Stimulated activated CD4-positive, alpha-beta T cell treated with anti-CD3 and anti-CD28 coated beads, Interleukin-12 subunit alpha, Interleukin-12 subunit beta, amount 100 ng/mL, for 48 hours (primary cell): ENCODE measurements at places on chromosomes 7 and 10.

DNA sequence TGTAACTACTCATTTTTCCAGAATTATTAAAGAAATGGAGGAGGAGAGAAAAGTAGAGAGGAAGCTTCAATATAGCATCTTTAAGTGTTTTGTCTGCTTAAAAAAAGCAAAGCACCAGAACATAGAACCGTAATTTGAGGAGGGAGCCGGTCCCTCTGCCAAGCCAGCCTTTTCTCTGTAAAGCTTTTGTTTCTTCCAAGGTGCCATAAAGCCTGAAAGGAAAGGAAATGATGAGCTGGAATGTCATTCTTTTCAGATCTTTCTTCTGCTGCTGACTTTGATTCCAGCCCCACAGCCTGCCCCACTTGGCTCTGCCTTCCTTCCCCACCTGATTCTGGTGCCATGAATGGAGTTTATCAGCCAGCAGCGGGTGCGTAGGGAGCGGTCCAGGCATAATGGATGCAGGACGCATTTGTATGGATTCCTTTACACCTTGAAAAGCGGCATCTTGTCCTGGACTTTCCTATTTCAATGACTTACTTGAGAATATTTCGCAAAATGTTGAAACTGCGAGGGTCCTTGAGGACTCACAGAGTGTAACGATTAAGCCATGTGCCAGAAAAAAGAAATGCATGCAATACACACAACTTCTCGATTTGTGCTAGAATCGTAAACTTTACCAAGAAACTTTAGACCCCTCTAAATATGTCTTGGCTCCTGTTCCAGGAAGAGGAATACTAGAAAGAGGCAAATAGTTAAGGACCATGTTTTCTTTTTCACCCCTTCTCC lies 569.5 kb upstream of the MGMT start:
- no peak for DNase-seq

DNA sequence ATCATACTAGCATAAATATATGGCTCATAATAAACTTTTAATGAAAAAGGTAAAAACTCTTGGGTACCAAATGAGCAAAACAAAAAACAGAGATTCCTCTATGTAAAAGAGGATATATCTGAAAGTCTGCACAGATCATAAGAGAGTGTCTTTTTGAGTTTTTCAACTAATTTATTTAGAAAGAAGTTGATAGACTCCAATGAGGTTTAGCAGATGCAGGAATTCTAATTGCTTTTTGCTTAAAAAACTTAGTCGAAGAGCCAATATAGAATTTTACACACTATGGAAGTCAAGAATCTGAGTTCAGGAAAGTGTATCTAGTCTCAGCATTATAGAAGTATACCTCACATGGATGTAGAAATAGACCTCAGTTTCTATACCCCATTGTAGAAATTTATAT lies 3.4 kb upstream of the MLLT10 start:
- no peak for DNase-seq

DNA sequence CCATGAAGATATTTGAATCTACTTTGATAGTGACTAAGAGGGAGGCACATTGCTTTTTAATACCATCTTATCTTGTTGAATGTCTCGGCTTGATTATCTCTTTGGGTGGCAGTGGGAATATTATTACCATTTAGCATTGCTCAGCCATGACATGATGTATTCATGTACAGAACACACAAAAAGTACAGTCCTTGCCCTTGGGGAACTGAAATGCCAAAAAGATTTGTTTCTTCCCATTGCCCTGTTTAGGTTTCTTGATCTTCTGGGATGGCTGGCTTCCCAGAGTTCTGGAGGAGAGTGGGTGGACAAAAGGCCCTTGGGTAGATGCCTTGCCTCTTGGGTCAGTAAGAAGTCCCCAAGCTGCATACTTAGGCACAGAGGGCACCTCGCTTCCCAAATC lies 23.8 kb downstream of the SUFU start:
- no peak for DNase-seq

DNA sequence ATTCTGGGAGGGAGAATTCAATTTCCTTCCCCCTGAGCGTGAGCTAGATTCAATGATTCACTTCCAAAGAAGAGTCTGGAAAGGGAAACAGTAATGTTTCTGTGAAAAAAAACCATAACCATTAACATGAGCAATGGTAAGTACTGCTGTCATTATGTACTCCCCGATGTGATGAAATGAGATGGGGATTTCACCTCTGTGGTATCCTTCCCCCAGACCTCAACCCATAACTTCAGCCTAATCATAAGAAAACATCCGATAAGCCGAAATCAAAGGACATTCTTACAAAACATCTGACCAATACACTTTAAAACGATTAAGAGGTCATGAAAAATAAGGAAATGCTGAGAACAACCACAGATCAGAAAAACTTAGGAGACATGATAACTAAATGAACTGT lies 27.2 kb downstream of the EZH2 start:
- DNase-seq = no peak

DNA sequence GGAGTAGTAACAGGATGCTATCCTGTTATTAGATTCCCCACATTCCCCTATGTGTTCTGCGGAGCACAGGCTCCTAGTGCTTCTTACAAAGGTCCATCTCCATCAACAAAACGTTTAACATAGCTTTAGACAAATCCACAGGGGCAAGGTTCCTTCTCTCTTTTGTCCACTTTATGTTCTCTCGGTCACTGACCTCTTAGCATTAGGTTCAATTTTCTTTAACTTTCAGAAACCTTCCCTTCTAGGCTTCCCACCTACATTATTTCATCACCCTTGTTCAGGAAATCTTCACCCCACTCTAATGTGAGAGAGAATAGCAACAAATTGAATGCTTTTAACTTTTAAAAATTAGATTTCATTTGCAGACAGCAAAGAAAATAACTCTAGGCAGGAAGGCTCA lies 84.9 kb downstream of the DOCK4 start:
- DNase-seq = no peak

GRCh38 chr7:96837593-96837992 lies 127.9 kb upstream of the SEM1 start:
- no peak for DNase-seq

GRCh38 chr7:111103678-111104274 lies 12.8 kb downstream of the LRRN3 start:
- DNase-seq = no peak

DNA sequence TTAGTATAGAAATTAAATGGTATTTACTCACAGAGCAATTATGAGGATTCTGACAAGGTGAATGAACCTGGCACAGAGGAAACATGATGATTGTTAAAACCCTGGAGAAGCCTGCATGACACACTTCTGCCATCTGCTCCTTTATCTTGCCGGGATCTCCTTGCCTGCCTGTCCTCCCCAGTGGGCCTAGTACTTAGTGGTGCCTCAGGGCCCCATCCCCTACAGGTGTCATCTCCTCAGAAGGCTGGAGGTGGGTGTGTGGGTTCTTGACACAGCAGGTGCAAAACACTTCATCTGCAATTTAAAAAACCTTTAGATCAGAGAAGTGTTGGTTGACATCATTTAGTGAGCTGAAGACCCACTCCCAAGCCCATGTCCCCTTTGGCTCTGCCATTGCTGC lies 261.2 kb downstream of the ADRA2A start:
- no peak for DNase-seq

DNA sequence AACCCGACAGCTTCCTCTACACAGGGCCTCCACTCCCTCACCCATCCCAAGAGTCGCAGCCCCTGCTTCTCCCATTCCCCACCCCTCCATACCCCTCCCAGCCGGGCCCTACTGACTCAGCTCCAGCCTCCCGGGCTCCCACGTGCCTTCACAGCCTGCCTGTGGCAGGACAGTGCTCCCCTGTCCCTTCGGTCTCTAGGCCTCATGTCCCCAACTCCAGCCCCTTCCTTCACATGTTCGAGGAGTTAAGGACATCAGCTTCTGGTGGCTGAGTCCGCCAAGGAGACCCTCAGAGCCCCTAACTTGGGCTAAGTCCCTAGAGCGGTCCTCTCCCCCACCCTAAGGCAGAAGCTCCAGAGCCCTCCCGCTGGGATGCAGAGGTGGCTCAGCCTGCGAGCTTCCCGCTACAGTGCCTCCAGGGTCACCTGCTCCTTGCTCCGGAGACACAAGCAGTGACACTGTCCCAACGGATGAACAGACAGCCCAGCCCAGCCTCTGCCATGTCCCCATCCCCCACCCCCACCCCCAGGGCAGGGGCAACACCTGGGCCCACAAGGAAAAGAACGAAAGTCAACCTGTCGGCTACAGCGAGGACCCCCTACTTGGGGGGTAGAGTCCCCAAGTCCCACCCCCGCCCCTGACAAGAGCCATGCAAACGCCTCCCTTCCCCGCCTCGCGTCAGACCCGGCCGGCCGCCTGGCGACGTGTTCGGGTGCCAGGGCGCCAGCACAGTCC lies 716 bp downstream of the SMARCD3 start:
- DNase-seq = no peak

- DNase-seq = no peak
These were observed 99.3 kb downstream of the LANCL2 start for GRCh38 chr7:55464422-55464821.

DNA sequence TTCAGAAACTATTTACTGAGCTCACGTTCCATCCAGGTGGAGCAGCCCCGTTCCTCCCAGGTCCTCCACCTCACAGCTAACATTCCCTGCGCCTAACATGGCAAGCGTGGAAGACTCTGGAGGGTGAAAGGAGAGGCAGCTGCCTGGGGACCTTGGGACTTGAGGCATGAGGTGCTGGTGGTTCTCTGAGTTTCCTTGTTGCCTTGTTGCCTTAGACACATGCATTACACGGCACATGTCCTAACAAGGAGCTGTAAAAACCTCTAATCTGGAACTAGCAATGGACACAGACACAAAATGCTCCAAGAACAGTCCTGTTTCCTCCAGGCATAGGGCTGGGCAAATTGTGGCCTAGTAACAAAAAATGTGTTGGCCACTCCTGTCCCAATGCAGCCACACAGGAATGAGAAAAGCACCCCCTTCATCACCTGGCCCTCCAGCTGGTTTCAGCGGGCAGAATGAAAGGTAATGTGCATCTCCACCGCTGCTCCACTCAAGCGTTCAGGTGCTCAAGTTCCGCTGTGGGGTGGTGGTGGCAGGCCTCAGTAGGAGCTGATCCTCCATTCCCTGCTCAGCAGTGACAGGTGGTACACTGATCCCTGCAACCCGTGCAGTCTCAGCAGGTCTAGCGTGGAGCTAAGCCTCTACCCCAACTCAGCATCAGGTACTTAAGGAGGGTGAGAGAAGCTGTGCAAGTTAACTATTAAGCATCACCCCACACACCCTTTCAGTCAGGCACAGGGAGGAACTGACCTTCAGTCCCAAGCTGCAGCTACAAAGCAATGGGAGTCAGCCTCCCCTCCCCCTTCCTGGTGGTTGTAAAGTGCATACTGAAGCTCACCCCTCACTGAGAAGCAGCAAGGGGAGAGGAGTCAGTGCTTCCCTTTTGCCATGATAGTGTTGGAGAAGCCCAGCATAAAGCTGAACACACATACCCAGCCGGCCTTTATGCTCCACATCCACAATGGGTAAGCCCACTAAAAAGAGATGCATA lies 382.8 kb downstream of the SDK1 start:
- DNase-seq = no peak

- no peak for DNase-seq
These were observed 2.0 kb upstream of the TSPAN14 start for GRCh38 chr10:80452069-80452468.

DNA sequence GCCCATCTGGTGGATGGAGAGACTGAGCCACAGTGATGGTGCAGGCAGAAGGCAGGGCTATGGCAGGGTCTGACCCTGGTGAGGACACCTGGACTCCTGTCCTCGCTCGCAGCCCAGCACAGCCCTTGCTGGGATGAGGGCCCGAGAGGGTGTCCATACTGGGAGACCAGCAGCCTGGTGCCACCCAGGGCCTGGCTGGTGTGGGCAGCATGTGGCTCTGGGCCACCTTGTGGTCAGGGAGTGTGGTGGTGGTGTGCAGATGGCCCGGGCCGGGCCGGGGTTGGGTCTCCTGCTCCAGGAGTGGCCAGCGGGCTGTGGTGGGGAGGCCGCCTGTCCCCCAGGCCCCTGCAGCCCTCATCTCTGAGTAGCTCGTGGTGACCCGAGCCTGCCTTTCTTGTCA lies 14.9 kb downstream of the ADCY1 start:
- no peak for DNase-seq

GRCh38 chr10:99569253-99569939 lies 36.7 kb downstream of the NKX2-3 start:
- DNase-seq = no peak

DNA sequence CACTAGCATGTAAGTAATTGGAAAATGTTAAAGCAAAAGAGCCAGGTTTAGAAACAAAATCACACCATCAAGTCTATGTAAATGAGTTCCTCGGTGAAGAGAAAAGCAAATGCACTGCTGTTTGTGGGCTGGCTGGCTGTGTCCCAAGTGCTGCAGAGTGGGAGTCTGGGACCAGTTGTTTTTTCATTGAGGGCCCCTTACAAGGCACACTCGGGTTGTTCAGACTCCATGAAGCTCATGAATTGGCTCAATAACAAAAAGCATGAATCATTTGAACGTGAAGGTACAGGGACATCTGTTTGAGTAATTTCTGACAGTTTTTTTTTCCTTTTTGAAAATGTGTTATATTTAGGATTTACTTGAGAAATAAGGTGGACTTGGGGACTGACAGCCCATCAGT lies 28.0 kb downstream of the GRK5 start:
- DNase-seq = no peak

GRCh38 chr7:155795401-155795800 lies 16.9 kb downstream of the SHH start:
- no peak for DNase-seq

GRCh38 chr10:59865101-59865500 lies 41.3 kb downstream of the CCDC6 start:
- DNase-seq = no peak
